H7 (cell line): ENCODE measurements at places on chromosomes 6 and 20.

- no peak for DNase-seq
Measured at GRCh38 chr6:13763740-13764381, 50.5 kb downstream of the MCUR1 start.

DNA sequence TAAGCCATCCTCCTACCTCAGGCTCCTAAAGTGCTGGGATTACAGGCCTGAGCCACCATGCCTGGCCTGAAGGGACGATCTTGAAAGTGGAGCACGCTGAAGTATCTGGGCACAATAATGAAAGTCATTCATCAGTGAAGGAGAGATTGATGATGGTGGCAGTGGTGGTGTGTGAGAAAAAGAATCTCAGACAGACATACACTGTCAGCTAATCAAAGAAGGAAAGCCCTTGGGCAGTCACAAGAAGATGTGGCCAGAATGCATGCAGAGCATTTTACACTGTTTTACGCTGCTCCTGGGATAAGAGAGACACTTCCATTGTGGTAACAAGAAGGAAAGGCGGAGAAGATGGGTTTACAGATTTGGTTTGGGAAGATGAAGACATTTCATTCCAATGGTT is 20.4 kb upstream of the BMP6 start:
- DNase-seq, result no peak

DNA sequence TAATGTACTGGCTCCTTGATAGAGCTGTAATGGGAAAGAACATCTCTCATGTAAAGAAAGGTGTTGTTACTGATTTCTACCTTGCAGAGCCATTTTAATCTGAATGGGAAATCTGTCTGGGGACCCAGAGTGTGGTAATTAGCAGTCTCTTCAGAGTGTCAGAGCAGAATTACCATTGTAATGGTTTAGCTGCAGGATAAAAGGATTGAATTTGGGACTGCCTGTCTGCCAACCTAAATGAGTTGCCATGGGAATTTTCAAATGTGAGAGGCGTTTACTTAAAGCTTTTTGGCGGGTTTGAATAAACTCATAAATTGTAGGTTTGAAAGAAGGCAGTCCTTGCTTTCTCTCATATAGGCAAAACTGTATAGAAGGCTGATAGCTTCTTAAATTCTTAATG is 128.8 kb downstream of the QKI start:
- peak; percentile 15 for DNase-seq

GRCh38 chr20:39785252-39785917 is 823.2 kb downstream of the DHX35 start:
- DNase-seq, result no peak

DNA sequence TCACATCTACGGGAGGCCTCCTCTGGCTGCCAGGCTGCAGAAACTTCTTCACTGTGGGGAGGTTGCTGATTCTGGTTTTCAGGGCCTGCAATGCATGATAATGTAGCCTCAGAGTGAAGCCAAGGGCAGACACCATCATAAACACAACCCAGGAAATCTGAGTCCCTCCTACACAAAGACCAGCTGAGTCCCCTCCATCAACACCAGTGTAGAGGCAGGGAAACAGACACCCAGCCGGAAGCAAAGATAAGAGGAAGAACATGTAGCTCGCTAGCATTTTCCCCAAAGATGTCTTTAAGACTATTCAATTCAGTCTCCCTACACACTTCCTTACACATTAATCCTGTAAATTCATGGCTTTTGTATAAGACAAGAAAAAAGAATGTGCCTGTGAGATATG is 23.6 kb downstream of the GSTA2 start:
- no peak for DNase-seq

GRCh38 chr6:136793363-136793762 is 1.1 kb upstream of the MAP3K5 start:
- DNase-seq, result no peak

DNA sequence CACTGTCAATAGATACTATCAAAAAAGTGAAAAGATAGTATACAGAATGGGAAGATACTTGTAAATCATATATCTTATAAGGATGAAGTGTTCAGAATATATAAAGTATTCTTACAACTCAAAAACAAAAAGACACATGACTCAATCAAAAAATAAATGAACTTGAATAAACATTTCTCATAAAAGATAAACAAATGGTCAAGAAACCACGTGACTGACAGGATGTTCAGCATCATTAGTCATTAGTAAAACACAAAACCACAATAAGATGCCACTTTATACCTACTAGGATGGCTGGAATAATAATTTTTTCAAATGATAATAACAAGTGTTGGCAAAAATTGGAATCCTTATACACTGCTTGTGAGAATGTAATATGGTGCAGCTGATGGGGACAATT is 729.1 kb upstream of the HS3ST5 start:
- no peak for DNase-seq

GRCh38 chr20:47568837-47569410 is 67.2 kb downstream of the NCOA3 start:
- DNase-seq, result no peak

DNA sequence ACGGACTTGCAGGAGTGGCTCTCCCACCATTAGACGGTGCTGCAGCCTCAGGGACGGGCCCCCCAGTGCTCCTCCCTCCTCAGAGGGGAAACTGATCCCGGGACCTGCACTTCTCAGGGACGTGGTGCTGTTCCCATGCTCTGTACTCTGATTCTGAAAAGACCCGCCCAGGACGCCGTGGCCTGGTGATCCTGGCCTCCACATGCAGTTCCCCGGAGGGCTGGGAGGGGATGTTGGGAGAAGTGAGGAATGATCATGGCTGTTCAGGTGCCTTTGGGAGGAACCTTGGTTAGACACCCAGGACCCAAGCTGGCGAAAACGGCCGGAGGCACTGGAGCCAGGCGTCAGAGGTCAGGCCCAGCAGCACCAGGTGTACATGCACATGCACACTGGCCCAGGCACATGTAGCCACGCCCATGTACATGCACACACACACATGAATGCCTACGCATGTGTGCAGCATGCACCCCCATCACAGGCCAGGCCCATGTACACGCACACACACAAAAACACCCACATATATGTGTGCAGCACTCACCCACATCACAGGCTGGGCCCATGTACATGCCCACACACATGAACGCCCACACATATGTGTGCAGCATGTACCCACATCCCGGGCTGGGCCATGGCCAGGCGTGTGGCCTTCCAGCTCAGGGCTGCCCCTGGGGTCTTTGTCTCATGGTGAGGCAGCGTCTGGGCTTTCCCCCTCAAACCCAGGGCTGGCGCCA is 52.6 kb upstream of the DACT2 start:
- no peak for DNase-seq
